Mesenchymal stem cell (in vitro differentiated cells and primary cell): ENCODE measurements at places on chromosomes 4 and X.
A peak's percentile ranks its signal among the peaks of the same experiment; 100 is the strongest.

GRCh38 chr4:11397146-11397545 is 31.5 kb downstream of the HS3ST1 start:
- DNase-seq: no peak

GRCh38 chr4:664713-665231 is 9.3 kb downstream of the ATP5ME start:
- no peak for DNase-seq

GRCh38 chr4:110411574-110412011 is 64.4 kb upstream of the ENPEP start:
- no peak for DNase-seq

DNA sequence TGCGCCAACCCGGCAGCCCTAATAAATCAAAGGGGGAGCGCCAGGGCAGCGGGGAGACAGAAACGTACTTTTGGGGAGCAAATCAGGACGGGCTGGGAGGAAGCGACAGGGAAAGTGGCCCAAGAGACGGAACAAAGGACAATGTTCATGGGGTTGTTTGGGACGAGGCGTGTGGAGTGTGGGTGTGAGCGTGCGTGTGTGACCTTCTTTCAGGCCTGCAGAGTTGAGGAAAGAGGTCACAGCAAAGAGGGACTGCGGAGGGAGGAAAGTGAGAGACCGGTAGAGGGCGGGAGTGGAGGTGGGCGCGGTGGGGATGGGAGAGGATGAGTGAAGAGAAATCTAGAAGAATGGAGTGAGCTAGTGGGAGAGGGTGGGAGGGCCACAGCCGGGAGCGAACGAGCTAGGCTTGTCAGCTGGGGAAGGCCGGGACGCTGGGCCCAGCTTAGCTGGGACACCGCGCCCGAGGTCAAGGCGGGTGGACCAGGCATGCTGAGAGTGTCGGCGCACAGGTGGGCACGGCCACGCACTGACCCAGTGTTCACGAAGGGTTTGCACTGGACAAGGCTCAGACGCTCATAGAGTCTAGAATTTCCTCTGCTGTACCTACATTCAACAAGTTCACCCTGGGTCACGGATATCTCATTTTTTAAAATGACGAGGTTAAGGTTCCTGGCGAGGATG is 14.7 kb upstream of the PITX2 start:
- DNase-seq: peak; percentile 38
